Activated CD4-positive, CD25-positive, alpha-beta regulatory T cell treated with anti-CD3 and anti-CD28 coated beads, Interleukin-2, amount 50 U/mL, for 24 hours (primary cell): ENCODE measurements at places on chromosomes 3 and 15.
A peak's percentile ranks its signal among the peaks of the same experiment; 100 is the strongest.

- peak; percentile 78 for ATAC-seq
These were observed 6.6 kb upstream of the ZNF148 start for GRCh38 chr3:125381743-125382142.

DNA sequence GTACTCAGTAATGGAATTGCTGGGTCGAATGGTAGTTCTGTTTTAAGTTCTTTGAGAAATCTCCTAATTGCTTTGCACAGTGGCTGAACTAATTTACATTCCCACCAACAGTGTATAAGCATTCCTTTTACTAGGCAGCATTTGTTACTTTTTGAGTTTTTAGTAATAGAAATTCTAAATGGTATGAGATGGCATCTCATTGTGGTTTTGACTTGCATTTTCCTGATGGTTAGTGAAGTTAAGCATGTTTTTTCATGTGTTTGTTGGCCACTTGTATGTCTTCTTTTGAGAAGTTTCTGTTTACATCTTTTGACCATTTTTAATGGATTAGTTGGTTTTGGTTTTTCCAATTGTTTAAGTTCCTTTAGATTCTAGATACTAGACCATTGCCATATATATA lies 28.4 kb downstream of the TP63 start:
- no peak for ATAC-seq

DNA sequence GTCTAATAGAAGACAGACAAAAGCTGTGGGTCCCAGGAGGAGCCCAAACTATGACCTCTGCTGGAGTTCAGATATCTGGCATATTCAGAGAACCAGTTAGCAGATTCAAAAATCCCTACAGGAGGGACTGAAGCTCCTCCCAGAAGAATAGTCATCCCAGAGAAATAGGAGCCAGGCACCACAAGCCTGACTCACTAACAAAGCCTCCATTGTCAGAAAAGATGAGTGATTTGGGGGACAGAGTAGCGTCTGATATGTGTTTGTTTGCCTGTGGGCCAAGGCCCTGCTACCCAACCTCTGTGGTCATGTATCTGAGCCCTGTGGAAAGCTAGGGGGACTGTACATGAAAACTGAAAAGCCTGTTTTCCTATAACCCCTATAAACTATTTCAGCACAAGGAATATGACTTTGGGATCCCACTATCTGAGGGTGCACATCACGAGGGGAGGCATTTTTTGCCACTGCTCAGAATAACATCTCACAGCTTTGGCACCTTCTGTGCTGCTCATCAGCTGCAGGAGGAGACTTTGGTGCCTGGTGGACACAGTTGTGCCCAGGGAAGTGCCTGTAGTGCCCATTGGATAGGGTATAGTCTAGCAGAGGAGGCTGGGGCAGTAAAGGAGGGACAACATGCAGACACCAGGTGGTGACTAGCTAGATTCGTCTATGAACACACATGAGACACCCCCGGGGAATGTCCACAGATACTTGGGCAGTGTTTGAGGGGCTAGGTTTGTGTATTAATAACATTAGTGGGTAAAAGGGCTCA lies 9.7 kb upstream of the LARP6 start:
- no peak for ATAC-seq

DNA sequence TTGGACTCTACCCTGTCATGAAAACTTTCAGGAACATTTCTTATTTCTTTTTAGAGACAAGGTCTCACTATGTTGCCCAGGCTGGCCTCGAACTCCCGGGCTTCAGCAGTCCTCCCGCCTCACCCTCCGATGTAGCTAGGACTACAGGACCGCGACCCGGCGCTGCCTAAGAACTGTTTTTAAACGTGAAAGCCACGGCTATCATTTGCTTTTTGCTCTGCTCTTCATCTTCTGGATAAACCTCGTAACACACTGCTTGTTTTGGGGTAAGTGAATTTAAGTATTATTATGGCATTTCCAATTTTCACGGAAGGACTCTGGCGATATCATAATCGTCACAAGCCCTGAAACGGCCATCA lies 14.3 kb upstream of the CCNL1 start:
- ATAC-seq, result no peak

- peak; percentile 27 for ATAC-seq
These were observed 765 bp upstream of the UBE2E2 start for GRCh38 chr3:23202203-23202920.

- ATAC-seq, result no peak
These were observed 626.4 kb upstream of the GOLIM4 start for GRCh38 chr3:168722091-168722490.

DNA sequence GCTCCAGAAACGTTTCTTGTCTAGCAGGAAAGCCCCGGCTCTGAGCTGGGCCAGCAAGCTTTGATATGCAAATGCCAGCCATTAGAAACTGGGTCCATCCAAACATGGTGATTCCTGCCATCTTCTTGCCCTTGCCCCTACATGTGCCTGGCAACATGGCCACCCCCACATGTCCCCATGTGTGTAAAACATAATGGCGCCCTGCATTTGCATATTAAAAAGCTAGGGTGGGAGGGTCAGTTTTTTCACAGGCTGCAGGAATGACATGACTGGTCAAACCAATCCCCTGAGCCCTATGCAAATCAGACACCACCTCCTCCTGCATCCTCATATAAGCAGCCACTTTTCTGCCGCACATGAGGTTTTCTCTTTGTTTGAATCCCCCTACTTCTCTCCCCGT lies 21.2 kb downstream of the GPR156 start:
- ATAC-seq, result no peak

GRCh38 chr15:57158589-57158988 lies 217.7 kb upstream of the CGNL1 start:
- no peak for ATAC-seq

- no peak for ATAC-seq
These were observed 203.0 kb downstream of the TIGIT start for GRCh38 chr3:114496874-114497273.

GRCh38 chr15:63892794-63893441 lies 59.2 kb upstream of the HERC1 start:
- peak; percentile 84 for ATAC-seq

GRCh38 chr3:70728311-70728710 lies 415.9 kb upstream of the MDFIC2 start:
- no peak for ATAC-seq

DNA sequence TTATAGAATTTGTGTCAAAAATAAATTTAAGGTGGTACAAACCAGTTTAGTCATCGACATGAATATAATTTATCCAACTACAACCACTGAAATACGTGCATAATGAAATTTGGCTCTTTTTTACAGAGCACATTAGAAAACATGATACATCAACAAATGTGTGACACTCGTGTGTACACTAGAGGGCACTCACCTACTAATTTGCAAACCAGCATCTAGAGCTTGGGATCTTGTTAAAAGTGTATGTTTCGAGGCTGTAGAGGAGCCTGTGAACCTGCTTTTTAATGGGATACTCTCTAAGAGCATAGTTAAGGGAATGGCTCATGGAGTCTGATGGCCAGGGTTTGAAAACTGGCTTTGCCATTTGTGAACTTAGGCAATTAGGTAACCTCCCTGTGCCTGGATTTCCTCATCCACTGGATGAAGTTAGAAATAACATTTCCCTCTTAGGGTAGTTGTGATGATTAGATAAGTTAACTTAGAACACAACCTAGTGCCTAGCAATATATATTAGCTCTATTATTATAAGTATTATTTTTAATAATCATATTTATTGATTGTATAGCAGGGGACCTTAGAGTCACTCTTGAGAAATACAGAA lies 8.8 kb upstream of the CPOX start:
- ATAC-seq, result peak; percentile 48

GRCh38 chr3:50163572-50164455 lies 8.7 kb downstream of the SEMA3F start:
- ATAC-seq, result no peak

- ATAC-seq, result no peak
These were observed 153.8 kb downstream of the RAP2B start for GRCh38 chr3:153315781-153316180.

DNA sequence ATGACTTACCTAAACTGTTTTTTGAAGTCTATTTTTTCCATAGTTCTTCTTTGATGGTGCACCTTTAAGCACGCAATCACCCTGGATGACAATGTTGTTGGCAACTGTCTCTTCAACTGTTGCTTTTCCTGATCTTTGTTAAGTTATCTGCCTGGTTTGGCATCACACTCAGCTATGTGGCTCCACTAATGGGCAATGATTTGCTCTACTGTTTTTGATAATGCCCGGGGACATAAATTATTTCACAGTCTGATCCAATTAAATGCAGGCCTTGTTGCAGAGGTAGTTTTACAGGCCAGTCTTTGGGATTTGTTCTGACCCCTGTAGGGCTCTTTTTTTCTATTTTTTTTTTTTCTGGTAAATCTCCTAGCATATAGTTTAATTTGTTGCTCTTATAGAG lies 436.3 kb downstream of the ZNF385D start:
- no peak for ATAC-seq

- ATAC-seq, result peak; percentile 59
These were observed 6.5 kb upstream of the TBC1D23 start for GRCh38 chr3:100254168-100254777.

DNA sequence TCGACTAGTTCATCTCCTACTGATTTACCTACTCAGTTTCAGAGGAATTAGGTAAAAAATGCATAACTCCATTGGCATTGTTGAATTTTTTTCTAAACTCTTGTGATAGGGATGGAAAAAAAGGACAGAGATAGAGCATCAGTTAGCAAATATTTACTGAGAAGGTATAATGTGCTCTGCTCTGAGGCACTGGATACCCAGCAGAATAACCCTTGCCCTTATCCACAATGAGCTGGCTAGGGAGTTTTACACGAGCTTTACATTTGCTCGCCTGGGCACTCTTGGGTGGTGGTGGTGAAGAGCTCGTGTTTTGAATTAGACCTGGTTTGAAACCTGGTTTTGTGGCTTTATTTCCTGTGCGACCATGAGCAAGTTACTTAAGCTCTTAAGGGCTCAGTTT lies 149.6 kb downstream of the RORA start:
- ATAC-seq, result no peak
